ENCODE measurements at places on chromosomes 7 and 10.

GRCh38 chr7:7858559-7858958 is 110.0 kb upstream of the GLCCI1 start:
- no peaks in the 10 kb centered on the region for H3K27me3 ChIP-seq
- peaks cover 13% of the 10 kb centered on the region for H3K36me3 ChIP-seq
- H3K4me3 ChIP-seq: peak overlapping the region; percentile 83
- no peak for DNase-seq
- H3K27ac ChIP-seq: peak overlapping the region; percentile 93
- H3K4me1 ChIP-seq: peaks cover 23% of the 10 kb centered on the region

DNA sequence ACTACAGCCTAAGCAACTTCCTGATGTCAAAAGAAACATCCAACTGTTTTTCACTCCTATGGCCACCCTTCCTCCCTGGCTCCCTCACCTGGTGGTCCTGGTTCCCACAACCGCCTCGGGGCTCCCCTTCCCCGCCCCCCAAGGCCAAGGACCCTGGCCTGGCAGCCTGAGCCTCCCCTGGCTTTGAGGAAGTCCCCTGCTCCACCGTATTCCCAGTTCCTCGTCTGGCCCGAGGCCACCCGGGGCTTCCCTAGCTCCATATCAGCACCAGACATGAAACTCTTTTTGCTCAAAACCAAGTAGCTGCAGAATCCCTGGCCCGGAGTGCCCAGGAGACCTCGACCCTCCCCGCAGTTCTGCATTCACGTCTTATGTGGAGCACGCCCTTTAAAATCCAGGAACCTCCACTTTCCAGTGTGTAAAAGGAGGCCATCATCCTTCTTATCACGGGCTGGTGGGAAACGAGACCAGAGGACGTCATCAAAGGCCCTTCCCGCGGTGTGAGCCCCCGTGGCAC is 82.9 kb downstream of the PRKAG2 start:
- H3K27ac ChIP-seq: peak overlapping the region; percentile 58
- no peak for DNase-seq
- peaks cover 7% of the 10 kb centered on the region for H3K36me3 ChIP-seq
- peaks cover 47% of the 10 kb centered on the region for H3K4me1 ChIP-seq
- H3K27me3 ChIP-seq: no peaks in the 10 kb centered on the region

GRCh38 chr7:105675934-105676371 is 94.7 kb upstream of the EFCAB10 start:
- no peak for DNase-seq
- H3K36me3 ChIP-seq: peaks cover 2% of the 10 kb centered on the region
- no peaks in the 10 kb centered on the region for H3K27me3 ChIP-seq
- peaks cover 41% of the 10 kb centered on the region for H3K4me1 ChIP-seq
- peak overlapping the region; percentile 79 for H3K27ac ChIP-seq
- no peak overlapping the region for H3K4me3 ChIP-seq

DNA sequence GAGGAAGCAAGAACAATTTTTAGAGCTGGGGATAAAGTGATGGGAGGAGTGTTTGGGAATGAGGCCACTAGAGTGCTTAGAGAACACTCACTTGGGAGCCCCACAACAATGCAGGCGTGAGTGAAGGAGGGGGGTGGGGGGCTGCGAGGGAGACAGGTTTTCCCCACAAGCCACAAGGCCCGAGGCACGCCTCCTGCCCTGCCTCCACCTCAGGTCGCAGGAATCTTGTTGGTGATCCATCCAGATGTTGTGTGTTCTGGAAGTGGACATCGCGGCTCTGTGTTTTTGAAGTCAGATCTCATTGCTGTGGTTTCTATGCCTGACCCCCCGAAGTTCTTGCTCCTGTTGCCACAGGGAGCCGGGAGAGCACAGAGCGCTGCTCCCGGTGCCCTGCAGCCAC is 178.0 kb upstream of the BMPER start:
- no peaks in the 10 kb centered on the region for H3K27me3 ChIP-seq
- no peak overlapping the region for H3K27ac ChIP-seq
- no peaks in the 10 kb centered on the region for H3K4me1 ChIP-seq
- no peak overlapping the region for H3K4me3 ChIP-seq
- DNase-seq: no peak

GRCh38 chr10:100043796-100044195 is 34.0 kb upstream of the DNMBP start:
- H3K4me3 ChIP-seq: no peak overlapping the region
- H3K27me3 ChIP-seq: peaks cover 2% of the 10 kb centered on the region
- no peak overlapping the region for H3K27ac ChIP-seq
- no peak for DNase-seq

- peak overlapping the region; percentile 77 for H3K4me3 ChIP-seq
- no peak overlapping the region for H3K27ac ChIP-seq
- peaks cover 12% of the 10 kb centered on the region for H3K4me1 ChIP-seq
- no peaks in the 10 kb centered on the region for H3K36me3 ChIP-seq
- peaks cover 20% of the 10 kb centered on the region for H3K27me3 ChIP-seq
- DNase-seq: no peak
Measured at GRCh38 chr7:141074162-141074991, 513 bp downstream of the TMEM178B start.
